Activated CD4-positive, alpha-beta T cell treated with anti-CD3 and anti-CD28 coated beads for 4 hours (primary cell): ENCODE measurements at places on chromosomes 12 and 14.

DNA sequence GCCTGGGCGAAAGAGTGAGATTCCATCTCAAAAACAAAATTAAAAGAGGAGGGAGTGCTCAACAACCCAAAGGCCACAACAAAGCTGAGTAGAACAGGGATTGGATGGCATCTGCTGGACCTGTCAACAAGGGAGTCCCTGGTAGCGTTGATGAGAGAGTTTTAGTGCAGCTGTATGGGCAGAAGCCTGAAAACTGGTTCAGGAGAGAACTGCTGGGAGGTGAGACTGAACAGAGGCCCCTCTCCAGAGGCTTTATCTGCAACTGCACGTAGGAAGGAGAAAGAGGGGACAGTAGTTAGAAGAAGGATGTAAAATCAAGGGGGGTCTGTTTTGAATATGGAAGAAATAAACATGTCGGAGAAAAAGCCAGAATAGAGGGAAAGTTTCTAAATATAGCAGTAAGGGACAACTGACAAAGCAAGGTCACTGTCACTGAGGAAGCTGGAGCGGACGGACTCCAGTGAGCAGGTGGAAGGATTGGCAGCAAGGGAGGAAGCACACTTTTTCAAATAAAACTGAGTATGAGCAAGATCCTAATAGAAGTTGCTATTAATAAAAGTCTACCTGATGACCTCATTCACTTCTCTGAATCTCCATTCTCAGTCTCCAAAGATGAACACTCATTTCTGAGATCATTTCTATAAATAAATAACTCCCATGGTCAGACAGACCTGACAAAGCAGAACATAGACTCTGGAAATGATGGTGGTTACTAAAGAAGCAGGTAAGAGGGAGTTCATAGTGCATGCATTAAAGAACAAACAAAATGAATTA lies 11.8 kb upstream of the ATF1 start:
- no peak for DNase-seq

DNA sequence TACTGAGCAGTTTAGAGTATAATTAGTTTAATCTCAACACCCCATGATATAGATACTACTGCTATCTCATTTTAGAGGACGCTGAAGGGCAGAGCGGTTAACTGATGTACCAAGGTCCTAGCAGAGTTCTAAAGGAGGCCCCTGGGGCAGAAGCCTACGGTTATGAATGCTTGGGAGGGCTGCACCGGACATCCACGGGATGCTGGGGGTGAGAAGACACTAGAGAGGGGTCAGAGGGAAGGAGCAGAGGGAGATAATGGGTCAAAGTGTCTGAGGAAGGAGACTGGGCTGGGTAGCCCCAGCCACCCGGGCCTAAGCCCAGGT lies 1.6 kb upstream of the ACTR6 start:
- DNase-seq = no peak

GRCh38 chr12:124486346-124486963 lies 81.0 kb downstream of the NCOR2 start:
- no peak for DNase-seq

- DNase-seq = no peak
Measured at GRCh38 chr12:118064608-118065007, 3.6 kb upstream of the WSB2 start.

DNA sequence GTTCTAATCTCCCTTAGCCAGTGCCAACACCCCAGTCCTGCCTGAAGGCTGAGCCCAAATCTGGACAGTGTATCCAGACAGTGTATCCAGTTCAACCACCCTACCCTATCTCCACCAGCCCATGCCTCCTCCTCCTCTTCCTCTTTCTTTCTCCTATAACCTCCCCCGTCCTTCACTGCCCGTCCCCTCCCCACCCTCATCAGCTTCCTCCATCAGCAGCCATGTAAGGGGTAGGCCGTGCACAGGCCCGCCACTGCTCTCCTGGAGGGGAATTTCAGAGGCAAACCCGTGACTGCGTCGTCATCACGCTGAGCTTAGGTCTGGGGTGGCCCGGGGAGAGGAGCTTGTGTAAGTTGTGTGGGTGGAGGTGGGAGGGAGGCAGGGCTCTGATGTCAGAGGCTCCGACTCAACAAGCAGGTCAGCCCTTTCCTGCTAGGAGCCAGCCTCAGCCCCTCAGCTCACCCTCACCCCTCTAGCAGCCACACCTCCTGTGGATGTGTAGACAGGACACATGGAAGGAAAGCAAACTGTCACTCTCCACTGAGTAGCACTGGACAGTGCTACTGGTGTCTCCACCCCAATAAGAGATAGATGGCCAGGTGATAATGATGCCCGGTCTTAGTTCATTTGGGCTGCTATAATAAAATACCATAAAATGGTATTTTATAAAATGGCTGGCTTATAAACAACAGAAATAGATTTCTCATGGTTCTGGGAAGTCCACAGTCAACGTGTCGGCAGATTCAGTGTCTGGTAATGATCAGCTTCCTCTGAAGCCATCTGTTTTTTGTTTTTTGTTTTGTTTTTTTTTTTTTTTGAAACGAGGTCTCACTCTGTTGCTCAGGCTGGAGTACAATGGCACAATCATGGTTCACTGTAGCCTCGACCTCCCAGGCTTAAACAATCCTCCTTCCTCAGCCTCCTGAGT lies 50.5 kb downstream of the IRF2BPL start:
- peak; percentile 91 for DNase-seq

DNA sequence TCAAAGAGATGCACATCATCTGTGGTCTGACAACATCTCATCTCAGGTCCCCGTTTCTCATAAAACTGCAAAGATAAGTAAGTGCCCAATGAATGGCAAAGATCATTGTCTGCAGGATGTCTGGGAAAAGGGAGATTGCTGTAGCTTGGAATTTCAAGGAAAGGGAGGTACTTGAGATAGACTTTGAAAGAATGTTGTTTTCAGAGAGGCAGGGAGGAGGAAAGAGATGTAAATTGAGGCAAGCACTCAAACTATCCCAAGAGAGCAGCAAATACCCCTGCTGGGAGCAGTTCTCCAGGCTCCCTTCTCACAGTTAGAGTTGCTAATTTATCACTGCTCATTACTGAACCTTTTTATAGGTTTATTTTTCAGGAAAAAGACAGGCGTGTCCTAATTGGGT lies 107.1 kb downstream of the MYRFL start:
- DNase-seq = no peak

DNA sequence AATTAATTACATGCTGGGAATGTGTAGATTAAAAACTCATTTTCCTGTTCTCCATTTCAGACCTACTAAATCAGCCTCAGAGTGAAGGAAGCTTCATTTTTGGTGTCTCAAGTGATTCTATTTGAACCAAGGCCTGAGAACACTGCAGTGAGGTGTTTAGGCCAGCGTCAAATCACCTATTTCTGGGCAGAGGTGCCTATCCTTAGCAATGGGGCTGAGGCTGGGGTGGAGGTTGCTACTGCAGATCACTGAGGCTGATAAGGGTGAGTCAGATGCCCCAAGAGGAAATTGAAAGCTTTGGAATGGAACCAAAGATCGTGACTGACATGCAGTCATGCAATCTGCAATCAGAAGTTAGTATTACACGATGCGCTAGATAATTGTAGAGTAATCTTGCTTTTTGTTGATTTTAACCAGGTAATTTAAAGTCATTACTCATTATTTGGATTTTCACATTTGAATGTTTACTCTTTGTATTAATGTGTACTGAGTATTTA lies 4.4 kb downstream of the TXNRD1 start:
- peak; percentile 73 for DNase-seq

- DNase-seq = no peak
Measured at GRCh38 chr12:64756376-64756775, 2.8 kb downstream of the GNS start.

GRCh38 chr12:28172434-28173030 lies 17.7 kb upstream of the CCDC91 start:
- no peak for DNase-seq

GRCh38 chr12:124917841-124918621 lies 3.6 kb upstream of the UBC start:
- no peak for DNase-seq

DNA sequence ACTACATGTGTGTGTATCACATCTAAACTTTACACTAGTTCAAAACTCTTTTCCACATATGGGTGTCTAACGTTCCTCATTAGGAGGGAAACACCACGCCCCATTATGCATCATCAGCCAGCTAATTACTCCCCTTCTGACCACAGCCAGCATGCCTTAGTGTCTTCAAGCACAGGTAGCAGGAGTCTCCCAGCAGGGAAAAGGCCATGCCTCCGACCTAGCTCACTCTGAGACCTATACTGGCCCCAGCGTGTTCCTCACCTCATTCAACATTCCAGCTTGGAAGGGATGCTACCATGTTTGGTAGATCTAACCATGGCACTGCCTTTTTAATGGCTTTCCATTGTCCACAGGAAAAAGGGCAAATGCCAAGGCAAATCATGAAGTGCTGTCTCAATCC lies 66.1 kb upstream of the PRB2 start:
- DNase-seq = no peak

GRCh38 chr14:83257466-83258439 lies 1724.1 kb upstream of the SEL1L start:
- DNase-seq = no peak

GRCh38 chr14:100566586-100566985 lies 20.6 kb downstream of the BEGAIN start:
- DNase-seq = no peak

DNA sequence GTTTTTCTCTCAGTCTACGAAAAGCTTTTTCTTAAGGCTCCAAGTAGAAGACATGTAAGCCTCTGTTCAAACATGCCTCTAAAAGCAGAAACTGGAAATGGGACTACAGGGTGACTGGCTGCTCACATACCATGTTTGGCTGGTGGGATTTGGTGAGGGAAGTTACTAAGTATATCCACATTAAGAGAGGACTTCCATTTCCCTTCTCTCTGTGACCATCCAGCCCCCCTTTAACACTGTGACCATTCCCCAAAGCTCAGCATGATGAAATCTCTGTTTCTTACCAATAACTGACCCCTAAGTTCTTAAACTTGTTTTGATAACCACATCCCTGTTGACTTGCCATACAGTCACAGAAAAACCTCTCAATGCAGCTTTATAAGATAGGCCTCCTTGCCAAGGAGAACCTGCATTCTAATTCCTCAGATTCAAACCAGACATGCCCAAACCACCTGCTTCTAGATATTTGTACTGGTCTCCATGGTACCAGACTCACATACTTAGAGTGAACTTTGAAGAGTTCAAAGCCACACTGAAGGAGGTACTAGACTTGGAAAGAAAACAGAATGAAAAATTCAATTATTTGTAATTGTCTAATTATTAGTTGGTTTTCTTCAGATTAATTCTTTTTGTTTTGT lies 102.2 kb downstream of the VEZT start:
- no peak for DNase-seq

- DNase-seq = no peak
Measured at GRCh38 chr14:103624860-103625259, 4.2 kb upstream of the KLC1 start.

DNA sequence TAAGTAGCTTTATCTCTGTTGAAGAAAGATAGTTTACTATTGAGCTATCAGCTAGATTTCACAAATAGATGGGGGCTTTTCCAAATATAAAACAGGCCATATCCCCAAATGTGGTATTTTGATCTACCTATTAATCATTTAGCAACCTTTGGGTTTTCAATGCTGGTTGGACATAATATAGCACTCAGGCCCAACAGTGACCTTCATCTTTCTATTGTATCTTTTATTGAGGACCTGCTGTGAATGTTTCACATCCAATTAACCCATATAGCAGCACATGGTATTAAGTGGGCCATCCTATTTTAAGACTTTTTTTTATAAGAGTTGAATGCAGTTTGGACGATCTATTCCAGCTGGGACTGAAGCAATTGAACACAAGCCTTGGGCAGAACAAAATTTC lies 10.0 kb upstream of the NR1H4 start:
- no peak for DNase-seq

- no peak for DNase-seq
Measured at GRCh38 chr14:55332654-55333570, 61.7 kb downstream of the FBXO34 start.

GRCh38 chr12:115072712-115073111 lies 388.7 kb upstream of the TBX3 start:
- DNase-seq = no peak

DNA sequence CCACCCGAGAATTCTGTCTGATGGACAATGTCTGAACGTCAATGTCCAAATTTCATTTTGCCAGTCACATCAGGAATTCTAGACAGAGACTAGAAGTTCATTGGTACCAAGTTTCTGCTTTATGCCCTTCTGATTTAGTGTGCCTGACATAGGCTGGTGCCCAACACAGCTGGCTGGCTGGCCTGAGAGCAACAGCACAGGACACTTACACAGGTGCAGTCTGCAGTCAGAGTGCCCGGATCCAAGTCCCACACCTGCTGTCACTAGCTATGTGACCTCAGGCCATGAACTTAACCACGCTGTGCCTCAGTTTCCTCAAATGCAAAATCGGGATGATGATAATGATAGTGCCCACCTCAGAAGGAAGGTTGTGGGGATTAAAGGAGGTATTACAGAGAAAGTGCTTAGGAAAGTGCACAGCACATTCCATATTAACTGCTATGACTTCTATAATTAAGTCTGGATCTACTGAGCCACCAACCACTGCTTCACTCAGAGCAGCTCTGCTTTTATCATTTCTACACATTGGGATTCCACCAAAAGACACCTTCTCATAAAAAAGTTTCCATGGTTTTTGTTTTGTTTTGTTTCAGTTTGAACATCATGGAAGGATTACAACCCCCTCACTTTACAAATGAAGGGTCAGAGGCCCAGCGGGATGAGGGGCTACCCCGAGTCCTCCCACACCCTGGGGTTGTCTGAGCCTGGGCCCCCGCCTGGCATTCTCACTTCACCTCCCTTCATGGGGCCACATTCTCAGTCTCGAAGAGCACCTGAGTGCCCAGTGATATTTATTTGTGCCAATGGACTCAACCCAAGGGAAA lies 168.8 kb upstream of the BCL2L14 start:
- DNase-seq = peak; percentile 16

DNA sequence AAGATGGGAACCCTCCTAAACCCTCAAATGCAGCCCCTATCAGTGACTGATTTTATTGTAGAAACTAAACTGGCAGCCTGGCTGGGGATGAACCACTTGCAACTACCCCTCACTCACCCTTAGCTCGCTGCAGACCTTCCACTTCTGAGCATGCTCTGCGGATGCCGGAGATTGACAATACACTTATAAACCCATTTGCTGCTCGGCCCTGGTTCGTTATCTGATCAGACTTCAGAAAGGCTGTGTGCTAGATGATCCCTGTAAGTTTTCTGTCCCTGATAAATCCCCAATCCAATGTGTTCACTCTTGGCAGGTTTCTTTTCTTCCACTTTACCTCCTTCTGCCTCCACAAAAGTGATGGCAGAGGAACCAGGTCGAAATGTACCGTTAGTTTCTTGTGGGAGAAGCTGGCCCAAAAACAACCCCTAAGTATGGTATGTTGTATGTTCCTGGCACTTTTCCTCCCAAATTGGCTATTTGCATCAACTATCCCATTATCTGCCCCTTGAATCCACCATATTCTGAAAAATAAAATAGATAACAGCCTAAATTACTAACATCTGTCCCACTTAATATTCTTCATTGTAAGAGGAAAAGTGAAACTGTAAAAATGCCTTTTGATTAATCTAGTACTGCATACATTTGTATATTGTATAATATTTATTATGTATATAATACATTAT lies 18.8 kb downstream of the RPH3A start:
- no peak for DNase-seq

GRCh38 chr14:61526405-61527312 lies 168.7 kb upstream of the HIF1A start:
- DNase-seq = no peak
